Activated CD4-positive, CD25-positive, alpha-beta regulatory T cell treated with anti-CD3 and anti-CD28 coated beads, Interleukin-2, amount 50 U/mL, for 72 hours (primary cell): ENCODE measurements at places on chromosomes 4 and X.

DNA sequence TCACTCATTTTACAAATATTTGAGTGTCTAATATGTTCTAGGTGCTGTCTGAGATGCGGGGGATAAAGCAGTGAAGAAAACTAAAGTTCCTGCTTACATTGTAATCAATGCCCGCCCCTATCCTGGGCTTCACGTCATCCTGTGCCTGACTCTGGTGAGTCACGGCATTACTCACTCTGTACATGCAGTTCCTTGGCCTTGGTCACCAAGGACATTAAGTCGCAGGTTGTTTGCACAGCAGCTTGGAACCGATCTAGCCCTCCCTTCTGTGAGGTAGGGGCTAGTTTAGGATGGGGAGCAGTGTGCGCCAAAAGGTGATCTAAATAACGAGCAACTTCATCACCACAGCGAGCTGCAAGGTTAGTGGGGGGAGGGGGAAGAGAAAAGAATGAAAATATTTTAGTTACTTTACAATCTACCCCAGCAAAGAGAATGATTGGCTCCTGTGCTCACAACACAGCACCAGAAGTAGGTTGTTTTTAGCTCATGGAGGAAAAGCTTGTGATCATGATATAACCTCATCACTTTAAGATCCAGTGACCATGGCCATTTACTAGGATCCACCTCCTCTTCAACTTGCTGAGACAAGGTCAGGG lies 48.0 kb upstream of the HDAC8 start:
- peak; percentile 30 for DNase-seq

- DNase-seq, result no peak
Observed at GRCh38 chr4:4890574-4891255, 31.2 kb downstream of the MSX1 start.

- no peak for DNase-seq
Observed at GRCh38 chrX:24204958-24205357, 55.4 kb downstream of the ZFX start.

DNA sequence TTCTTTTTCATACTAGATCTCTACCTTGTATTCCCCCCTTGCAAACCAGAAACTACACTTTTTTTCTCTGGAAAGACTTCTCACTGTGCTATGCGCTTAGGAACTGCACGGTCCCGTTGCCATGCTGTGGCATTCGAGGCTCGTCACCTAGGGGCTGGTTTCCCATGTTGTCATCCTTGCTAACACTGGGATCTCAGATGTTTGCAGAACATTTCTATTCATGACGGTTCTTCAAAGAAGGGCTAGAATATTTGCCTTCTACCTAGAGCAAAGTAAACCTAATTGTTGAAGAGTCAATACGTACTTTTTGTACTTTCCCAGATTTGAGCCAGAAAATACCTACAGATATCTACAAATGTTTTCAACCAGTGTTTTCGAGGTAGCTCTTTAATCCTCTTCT lies 41.0 kb downstream of the RS1 start:
- no peak for DNase-seq

DNA sequence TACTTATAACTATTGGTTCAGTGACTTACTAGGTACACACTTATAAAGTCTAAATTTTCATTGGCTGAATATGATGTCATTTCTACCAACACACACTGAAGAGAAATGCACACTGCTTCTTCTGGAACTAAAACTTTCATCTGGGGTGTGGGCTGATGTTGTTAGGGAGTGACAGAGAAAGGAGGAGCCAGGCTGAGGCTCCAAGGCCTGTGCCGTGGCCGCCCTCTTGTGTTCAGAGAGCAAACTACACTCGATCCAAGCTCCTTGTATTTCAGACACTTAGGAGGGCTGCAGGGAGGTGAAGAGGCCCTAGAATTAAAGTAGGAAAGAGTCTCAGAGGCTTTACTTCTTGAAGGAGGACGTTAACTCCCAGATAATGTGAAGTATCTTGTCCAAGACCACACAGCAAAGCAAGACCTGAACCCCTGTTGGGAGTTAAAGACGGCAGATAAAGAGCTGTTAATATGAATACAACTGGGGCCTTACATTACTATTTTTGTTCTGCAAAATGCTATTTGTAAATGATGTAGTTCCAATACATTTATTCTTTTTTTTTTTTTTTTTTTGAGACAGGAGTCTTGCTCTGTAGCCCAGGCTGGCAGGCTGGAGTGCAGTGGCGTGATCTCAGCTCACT lies 137.5 kb downstream of the AFAP1 start:
- peak; percentile 71 for DNase-seq

DNA sequence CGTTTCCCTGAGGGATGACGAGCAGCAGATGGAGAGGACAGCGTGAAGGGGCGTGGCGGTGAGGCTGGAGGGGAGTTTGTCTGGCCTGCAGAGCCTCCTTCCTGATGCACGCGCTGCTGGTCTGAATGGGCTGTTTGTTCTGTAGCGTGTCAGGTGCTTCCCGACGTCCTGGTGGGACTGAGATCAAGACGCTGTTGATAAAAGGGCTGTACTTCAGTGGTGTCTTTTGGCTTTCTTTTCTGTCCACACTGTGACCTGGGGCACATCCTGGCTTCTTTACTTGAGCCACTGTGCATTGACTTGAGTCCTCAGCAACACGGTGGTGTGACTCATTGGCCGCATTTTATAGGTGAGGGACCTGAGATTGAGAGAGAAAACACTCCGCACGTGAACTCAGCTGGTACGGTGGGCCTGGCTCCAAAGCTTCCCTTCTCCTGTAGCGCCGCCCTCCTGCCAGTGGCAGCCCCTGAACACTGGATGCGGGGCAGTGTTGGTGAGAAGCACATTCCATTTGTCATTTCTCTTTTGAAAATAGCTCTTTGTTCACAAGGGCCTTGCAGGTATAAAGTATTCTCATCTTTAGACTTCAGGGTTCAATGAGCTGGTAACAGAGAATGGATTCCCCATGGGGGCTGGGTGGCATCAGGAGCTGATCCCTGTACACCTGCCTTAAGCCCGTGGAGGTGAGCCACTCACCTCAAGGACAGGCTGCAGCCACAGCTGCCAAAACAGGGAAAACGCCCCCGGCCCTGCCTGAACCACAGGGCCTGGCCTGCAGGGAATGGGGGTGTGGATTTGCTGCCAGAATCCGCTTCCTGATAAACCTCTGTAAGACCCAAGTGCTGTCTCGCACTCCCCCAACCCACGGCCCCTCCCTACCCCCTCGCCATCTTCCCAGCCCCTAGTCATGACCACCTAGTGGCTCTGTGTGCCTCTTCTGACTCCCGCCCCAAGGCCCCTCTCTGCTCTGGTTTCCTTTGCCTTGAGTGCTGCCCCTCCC lies 29.2 kb downstream of the NSG1 start:
- DNase-seq, result no peak

DNA sequence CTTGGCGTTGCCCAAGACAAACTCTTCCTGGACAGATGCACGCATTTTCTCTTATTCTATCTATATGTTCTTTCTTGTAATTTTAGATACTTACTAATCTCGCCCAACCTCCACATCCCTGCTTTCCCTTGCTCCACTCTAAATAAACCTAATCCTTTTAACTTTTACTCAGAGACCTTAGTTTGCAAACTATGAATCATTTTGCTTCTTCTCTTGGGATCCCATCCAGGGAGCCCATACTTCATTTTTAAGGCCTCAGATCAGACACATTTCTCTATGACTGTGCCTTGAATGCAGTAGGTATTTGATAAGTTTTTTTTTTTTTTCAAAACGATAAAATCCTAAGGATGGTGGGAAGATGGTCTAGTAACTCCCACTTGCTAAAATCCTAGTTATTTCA lies 353.8 kb upstream of the HAND2 start:
- no peak for DNase-seq

GRCh38 chr4:85769009-85769408 lies 294.1 kb downstream of the ARHGAP24 start:
- no peak for DNase-seq

GRCh38 chr4:122879001-122879400 lies 43.4 kb downstream of the NUDT6 start:
- no peak for DNase-seq

- no peak for DNase-seq
Observed at GRCh38 chr4:71185037-71185436, 153.8 kb upstream of the SLC4A4 start.

- no peak for DNase-seq
Observed at GRCh38 chr4:105504744-105505143, 30.9 kb upstream of the PPA2 start.

- no peak for DNase-seq
Observed at GRCh38 chrX:38052096-38052495, 45.7 kb downstream of the SYTL5 start.

DNA sequence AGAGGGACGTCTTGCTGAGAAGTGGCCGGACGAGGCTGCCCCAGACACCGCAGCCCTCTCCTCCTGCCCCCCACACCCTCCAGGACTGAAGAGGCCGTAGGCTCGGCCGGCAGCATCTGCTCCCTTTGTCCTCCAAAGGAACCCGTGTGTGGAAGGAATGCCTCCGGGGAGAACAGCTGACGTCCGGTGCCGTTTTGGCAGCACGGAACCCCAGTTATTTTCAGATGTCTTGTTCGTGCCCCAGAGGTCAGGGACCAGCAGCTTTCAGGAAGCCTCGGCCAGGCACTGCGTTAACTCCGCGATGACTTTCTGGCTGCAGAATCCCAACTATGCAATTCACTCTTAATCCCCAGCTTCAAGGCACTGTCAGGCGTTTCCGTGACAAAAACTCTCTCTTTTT lies 10.9 kb upstream of the PPP2R3B start:
- no peak for DNase-seq

GRCh38 chrX:109626637-109627036 lies 1.7 kb upstream of the KCNE5 start:
- no peak for DNase-seq

DNA sequence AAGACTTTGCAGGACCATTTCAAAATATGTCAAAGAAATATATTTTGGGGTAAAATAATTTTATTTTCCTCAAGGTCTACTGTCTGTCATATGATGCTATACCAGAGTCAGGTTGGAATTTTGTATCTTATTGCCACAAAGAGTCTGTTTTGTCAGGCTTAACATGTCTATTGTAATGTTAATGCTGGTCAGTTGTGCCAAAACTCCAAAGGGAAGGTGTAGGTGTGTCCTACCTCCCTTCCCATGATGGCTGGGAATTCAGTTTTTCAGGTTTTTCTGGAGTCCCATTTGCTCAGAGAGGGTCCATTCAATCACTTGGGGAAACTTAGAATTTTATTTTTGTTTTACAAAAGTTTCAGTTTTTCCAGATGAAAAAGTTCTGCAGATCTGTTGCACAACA lies 33.3 kb upstream of the SLC25A4 start:
- no peak for DNase-seq

GRCh38 chrX:103806862-103807474 lies 25.1 kb downstream of the RAB9B start:
- no peak for DNase-seq

GRCh38 chrX:23838953-23839352 lies 56.0 kb downstream of the SAT1 start:
- DNase-seq, result no peak
